ENCODE measurements at places on chromosomes 5 and 9.

DNA sequence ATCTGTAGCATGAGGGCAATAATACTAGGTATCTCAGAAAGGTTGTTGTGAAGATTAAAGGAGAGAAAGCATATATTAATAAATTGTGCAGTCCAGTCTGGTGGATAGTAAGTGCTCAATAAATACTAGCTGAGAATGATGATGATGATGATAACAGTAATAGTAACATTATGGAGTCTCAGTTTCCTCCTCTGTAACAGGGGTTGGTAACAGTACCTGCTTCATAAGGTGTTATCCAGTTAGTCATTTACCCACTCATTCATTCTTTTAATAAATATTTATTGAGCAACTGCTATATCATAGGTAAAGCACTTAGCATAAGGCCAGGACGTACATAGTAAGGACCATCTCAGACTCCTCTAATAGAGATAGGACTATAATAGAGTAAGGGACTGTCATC is 7.6 kb downstream of the SLC6A7 start:
- DNase-seq = no peak

- DNase-seq = peak; percentile 21
Measured at GRCh38 chr9:75001719-75002421, 26.2 kb downstream of the CARNMT1 start.

- DNase-seq = no peak
Measured at GRCh38 chr9:98457726-98458370, 202.4 kb upstream of the TBC1D2 start.

GRCh38 chr9:110340306-110340705 is 2.6 kb upstream of the TXNDC8 start:
- peak; percentile 27 for DNase-seq

DNA sequence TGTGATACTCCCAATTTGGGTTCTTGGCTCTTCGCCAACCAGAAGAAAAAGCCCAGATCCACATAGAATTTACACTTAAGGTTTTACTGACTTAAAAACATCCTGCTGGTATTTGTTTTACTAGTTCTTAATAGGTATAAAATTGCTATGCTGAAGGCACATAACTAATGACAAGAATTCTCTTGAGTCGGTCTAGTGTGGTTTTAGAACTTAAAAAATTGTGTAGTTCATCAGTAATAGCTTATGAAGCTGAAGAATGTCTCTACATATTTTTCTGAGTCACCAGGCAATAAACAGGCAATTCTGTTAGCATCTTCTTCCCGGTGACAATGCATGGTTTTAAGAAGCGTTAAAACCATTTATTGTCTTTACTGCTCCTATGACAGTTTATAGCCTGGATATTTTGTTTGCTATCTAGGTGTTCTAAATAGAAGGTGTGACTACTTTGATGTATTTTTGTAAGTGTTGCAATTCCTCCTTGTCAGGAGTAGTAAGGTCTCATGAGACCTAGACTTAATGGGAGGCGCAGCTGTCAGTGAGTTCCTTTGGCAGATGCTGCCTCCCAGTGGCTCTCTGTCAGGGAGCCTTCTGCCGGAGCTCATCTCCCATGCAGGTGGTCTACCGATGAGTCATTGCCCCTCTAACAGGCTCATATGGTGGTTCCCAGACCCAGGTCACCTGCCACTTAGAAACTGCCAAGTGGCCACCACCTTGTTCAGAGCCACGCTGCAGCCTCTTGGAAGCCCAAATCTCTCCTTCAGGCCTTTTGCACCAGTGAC is 173.8 kb downstream of the MAST4 start:
- peak; percentile 2 for DNase-seq
